ENCODE measurements at places on chromosomes 4 and X.
A peak's percentile ranks its signal among the peaks of the same experiment; 100 is the strongest.

- no peak for DNase-seq
Measured at GRCh38 chrX:71637253-71637618, 18.9 kb upstream of the CXCR3 start.

GRCh38 chr4:6306299-6306698 is 36.6 kb downstream of the WFS1 start:
- DNase-seq: no peak

GRCh38 chr4:7810783-7811535 is 128.7 kb downstream of the AFAP1 start:
- no peak for DNase-seq

DNA sequence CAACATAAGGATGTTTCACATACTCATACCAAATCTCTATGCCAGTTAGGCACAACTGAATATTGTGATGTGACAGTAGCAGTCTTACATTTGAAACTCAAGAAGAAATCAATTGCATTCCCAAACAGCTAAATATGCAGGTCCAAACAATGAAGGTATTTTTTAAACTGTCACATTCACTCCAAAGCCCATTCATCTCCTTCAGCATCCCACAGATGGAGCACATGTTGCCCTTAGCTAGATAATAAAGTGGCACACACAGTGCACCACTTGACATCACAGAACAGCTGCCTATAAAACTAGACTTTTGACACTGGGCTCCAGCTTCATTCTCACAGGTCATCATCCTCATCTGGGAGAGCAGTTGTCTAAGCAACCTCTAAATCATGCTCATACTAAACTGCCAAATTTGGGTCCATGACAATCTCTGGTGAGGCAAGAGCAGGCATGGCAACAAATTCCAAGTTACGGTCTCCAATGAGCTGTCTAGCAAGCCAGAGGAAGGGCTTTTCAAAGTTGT is 26.2 kb upstream of the ARHGEF6 start:
- DNase-seq: no peak

- DNase-seq: no peak
Measured at GRCh38 chr4:1047976-1048772, 36.7 kb downstream of the FGFRL1 start.

DNA sequence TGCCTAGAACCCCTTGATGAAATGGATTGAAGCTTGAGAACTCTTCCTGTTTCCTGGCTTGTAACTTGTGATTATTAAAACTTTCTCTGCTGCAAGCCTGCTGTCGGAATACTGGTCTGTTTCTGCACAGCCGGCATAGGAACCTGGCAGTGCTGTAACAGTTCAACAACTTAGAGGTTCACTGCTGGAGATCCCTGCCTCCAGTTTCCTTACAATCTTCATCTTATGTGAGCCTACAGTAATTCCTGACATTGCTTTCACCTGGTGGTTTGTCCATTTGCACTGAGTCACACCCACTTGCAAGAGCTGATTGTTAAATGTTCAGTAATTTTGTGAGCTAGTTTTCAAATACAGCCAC is 1.3 kb upstream of the SEPSECS start:
- DNase-seq: no peak

DNA sequence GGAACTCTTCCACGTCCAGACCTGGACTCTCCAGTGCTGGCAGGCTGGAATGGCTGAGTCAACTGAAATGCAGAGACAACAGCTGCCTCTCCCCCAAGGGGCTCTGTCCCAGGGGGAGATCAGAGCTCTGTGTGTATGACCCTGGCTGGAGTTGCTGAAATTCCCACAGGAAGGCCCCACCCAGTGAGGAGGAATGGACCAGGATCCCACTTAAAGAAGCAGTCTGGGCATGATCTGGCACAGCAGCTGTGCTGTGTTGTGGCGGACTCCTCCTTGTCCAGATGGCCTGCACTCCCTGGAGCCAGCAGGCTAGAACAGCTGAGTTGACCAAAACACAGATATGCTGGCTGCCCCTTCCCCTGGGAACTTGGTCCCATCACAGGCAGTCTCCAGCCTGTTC is 25.4 kb downstream of the C4orf17 start:
- peak; percentile 7 for DNase-seq

- DNase-seq: no peak
Measured at GRCh38 chr4:55866973-55867574, 13.6 kb downstream of the EXOC1 start.
